ENCODE measurements at places on chromosomes 3 and 15.

DNA sequence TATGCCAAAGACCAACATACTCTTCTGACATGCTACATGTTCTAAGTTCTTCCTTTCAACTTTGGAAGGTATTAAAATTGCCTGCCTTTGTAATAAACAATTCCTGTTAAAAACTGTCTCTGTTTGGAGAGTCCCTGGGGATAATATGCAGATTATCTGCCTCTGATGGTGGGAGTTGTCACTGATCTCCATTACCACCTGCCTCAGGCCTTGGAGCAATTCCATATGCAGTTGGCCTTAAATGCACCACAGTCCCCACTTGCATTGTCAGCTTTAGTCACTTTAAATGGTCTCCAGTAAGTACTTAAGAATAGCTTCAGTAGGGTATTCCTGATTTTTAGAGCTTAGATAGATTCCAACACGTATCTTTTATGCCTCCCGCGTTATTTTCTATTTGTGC is 121.1 kb upstream of the GOLIM4 start:
- no peak for DNase-seq

DNA sequence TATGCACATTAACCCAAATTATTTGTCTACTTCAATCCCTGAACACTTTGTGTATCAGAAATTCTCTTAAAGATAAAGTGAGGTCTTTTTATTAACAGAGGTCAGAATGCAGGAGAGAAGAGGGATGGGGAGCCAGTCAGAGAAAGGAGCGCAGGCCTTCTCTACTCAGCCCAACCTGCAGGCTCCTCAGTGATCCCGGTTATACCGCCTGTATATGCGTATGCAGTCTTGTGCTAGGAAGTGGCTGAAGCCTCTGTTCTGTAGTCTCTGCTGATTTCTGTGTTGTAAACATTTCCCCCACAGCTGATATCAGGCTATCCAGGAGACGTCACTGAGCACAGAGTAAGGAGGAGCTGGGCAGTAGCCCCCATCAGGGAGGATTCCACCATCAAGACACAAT is 57.9 kb downstream of the ABHD5 start:
- no peak for DNase-seq

GRCh38 chr15:48273049-48273448 is 58.2 kb upstream of the DUT start:
- no peak for DNase-seq

GRCh38 chr15:31344823-31345605 is 18.4 kb downstream of the KLF13 start:
- DNase-seq, result no peak

DNA sequence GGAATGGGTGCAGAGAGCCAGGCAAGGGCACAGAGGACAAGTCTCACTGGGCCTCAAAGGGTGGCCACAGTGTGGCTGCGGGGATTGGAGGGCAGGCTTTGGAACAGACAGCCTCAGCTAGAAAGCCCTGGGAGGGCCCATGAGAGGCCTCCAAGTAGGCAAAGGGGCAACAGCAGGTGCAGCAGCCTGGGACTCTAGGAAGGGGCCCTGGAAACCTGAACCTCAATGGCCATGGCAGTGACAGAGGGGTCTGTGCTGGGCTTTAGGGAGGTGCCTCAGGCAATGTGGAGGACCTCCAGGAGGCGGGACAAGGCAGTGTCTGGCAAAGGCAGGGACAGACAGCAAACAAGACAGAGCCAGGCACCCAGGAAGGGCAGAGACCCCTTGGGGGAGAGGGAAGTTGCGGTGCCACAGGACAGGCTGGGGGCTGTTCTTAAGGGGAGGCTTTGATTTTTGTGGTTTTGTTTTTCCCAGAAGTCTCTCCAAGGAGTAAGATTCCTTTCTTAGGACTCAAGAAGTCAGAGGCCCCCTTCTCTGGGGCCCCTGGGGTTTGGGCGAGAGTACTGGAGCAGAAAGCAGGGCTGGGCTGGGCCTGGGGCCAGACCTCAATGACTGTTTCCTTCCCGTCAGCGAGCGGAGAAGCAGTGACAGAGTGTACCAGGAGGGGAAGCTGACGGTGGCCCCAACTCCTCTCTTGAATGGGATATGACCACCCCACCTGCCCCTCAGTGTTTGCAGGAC is 9.7 kb downstream of the STOML1 start:
- DNase-seq, result no peak

DNA sequence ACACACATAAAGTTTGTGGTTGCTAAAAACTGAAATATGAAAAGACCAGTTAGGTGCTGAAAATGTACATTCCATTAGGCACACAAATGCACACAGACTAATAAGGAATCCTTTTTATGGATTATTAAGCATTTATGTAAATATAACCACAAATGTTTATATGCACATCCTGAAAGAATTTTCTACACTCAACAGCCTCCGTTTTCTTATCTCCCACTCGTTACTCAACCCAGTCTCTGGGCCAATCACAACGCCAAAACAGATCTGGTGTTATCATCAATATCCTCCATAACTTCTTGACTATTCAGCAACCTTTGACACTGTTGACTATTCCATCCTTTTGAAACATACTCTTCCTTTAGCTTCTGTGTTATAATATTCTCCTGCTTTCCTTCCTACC is 136.4 kb downstream of the ATP8B4 start:
- no peak for DNase-seq

GRCh38 chr3:33001889-33002288 is 50.4 kb downstream of the CCR4 start:
- no peak for DNase-seq

GRCh38 chr3:170344971-170345370 is 12.5 kb upstream of the SKIL start:
- DNase-seq, result no peak

- DNase-seq, result no peak
Observed at GRCh38 chr3:49609815-49610214, 55.5 kb downstream of the BSN start.

- DNase-seq, result no peak
Observed at GRCh38 chr15:88637841-88638625, 783 bp upstream of the ISG20 start.

GRCh38 chr3:49665822-49666519 is 8.2 kb upstream of the APEH start:
- DNase-seq, result no peak

GRCh38 chr3:138938056-138938876 is 8.7 kb downstream of the FOXL2 start:
- DNase-seq, result no peak

DNA sequence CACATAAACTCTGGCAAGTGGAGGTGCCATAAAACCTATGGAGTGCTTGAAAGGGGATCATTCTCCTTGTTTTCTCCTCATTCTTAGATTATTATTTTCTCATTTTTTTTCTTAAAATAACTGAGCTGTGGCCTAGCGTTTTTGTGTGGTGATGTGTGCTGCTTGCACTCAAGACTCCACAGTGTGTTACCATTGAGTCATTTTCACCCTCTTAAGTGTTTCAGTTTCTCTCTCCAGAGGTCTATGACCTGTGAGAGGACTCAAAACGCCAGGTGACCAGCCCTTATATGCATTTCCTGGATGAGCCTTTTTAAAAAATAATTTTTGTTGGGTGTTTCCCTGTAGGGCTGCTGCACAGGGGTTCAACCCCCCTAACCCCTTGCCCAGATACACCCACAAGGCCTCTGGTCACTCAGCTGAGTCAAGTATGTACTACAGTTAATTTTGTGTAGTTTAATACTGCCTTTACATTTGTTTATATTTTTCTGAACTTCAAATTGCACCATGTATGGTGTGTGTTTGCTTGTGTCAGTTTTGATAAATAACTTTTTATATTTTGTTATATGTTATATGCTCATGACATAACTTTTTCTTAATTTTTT is 15.4 kb upstream of the BTLA start:
- DNase-seq, result no peak

- peak; percentile 15 for DNase-seq
Observed at GRCh38 chr3:179074656-179075055, 3.0 kb upstream of the ZMAT3 start.

DNA sequence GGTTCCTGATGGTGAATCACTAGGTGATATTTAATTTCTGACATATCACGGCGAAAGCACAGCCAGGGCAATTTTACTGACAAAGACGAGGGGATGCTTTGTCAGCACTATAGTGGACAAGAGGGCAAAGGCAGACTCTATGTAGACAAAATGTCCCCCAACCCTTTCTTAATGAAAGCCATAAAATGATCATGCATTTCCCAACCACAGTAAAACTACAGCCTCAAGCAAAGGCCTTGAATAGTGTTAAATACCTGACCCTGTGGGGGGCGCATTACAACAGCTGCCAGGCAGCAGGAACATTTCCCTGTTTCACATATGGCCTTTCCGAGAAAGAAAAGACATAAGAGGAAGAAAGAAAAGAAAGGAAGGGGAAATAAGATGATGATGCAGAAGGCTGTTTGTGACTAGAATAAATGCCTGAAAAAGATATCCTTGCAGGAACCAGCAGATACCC is 49.5 kb downstream of the GLDN start:
- DNase-seq, result no peak

DNA sequence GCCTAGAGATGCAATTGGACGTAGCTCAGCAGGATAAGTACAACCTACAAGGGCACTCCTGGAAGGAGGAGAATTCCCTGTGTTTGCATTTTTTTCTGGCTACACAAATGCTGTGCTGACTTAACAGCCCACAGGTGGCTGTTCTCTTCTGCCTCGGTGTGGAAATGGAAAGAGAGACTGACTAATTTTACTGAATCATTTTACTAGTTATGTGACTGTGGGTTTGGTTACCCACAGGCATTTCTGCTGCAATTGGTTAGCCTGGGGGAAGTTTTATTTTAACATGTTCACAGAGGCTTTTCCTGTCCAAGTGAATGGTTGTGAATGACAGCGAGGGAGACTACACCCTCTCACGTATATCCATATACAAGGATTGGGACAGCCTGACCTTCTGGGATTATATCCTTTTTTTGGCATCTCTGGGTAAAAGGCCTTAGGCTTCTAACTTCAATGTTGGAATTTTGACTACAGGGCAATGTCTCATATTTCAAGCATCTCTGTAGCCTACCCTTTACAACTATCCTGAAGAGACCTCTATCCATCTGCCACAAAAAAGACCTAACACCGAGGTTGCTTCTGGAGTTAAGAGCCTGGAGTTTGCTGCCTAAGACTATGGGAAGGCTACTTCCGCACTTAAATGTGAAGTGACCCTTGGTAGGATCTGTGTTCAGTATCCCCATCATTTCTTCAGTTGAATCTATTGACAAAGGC is 67.2 kb upstream of the TP63 start:
- DNase-seq, result no peak

DNA sequence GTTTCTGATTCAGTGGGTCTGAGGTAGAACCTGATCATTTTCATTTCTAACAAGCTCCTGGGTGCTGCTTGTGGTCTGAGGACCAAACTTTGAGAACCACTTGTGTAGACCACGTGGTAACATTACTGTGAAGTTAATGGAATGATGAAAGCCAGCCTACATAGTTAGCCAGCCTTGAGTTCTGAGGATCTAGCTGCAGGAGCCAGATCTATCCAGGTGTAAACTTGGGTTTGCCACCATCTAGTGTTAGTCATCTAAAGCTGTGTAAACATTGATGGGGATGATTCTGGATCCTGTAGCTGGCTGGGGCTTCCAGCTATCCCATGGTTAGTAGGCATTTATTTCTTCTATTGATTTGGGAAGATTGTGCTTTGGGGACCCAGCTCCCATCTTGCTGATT is 170.0 kb downstream of the TMEM108 start:
- DNase-seq, result no peak

DNA sequence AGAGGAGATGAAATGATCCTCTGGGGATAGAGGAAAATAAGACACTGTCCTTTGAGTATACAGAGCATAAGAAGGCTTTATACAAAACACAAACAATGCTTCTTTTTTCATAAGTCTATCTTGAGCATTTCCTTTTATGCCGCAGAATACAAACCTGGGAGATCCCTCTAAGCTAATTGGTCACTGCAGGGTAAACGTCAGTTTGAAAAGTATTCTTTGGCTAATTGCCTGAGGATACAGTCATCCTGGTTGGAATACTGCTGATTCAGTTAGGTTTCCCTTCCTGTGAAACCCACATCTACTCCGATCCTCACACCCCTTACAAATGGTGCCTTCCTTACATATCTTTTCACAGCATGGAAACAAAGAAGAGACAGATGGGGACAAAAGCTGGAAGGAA is 10.6 kb downstream of the WNT5A start:
- no peak for DNase-seq
